Posterior cingulate gyrus (tissue), 11 donors: ENCODE measurements at places on chromosomes 1 and 21.
A peak's percentile ranks its signal among the peaks of the same experiment; 100 is the strongest.

GRCh38 chr1:214466403-214467077 lies 84.9 kb downstream of the PTPN14 start:
- no peak for DNase-seq

DNA sequence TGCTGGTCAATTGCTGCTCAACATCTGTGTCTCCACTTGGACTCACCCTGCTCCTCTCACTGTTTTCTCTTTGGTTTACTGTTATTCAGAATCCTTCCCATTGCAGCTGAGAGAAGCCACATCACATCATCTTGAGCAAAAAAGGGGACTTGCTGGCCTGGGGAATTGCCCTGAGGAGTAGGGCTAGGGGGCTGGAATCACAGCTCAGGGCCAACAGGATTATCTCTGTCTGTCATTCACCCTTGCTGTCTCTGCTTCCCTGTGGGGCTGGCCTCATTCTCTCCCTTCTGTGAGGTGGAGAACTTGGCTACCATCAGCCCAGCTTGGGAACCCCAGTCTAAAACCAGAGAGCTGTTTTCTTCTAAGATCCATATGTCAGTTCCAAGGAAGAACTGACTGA lies 140.7 kb upstream of the WNT4 start:
- no peak for DNase-seq

DNA sequence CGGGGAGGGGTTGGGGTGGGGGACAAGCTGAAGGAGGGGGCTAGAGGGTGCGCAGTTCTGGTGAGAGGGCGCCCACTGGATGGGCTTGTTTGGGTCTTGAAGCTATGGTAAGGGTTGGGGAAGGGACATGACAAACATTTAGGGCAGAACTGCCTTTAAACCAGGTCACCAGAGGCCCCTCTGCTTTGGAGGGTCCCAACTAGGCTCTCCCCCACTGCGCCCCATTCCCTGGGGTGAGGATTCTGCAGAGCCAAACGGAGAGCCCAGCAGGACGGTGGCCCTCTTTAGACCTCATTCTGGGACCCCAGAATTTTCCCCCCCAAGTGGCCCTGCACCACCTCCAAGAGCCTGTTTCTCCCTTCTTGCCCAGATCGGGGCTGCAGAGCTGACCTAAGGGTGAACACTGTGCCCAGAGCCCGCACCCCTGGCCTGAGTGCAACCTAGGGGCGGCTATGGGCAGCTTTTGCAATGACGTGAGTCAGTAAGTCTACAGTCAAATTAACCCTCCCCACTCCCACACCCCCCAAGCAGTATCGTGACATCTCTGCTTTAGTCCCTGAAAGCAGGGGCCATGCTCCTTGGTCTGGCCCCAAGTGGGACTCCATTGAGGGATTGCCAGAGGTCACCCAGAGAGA lies 593.8 kb downstream of the MATN1 start:
- peak; percentile 71 for DNase-seq

DNA sequence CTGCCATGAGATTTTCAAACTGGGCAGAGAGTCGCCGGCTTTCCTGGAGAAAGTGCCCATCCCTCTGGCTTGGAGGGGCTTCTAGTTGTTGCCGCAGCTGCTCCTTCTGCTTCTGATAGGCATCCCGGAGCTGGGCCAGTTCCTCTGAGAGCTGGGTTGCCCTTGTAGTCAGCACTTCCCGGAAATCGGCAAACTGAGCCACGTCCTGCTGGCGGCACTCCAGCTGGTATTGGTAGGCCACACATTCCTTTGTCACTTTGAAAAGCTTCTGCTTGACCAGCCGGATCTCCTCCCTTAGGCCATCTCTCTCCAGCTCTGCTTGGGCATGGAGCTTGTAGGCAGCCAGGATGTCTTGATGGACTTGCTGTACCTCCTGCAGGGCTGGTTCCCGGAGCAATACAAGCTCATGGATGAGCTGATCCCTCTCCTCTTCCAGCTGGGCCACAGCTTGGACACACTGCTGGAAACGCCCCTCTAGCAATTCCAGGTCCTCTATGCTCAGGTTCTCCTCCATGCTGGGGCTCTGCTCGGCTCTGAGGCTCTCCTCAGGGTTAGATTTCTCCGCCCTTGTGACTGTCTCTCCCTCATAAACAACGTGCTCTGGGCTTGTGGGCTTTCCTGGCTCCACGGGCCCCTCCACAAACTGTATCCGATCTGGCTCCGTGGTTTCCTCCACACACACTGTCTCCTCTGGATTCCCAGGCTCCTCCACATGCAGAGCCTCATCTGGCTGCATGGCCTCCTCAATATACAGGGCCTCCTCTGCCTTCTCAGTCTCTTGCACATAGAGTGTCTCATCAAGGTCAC lies 7.3 kb downstream of the SYNC start:
- peak; percentile 35 for DNase-seq

GRCh38 chr1:10601342-10602070 lies 126.8 kb downstream of the PEX14 start:
- no peak for DNase-seq

DNA sequence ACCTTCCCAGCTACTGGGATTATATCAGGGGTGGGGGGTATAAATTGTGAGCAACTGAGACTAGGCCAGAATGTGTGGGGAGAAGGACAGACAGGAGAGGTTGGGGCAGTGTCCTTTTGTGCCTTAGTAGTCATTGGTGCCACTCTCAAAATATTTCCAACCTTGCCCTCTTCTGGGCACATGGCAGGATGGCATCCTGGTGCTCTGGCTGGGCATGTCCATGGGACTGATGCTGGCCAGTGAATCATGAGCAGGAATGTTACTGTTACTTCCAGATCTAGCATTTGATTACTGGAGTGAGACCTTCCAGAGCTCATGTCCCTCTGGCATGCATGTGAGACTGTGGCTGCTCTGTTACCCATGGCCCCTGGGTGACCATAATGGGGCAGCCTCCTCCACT lies 151.2 kb downstream of the MATN1 start:
- no peak for DNase-seq

- DNase-seq, result no peak
These were observed 45.6 kb downstream of the SLC30A10 start for GRCh38 chr1:219882755-219883154.

DNA sequence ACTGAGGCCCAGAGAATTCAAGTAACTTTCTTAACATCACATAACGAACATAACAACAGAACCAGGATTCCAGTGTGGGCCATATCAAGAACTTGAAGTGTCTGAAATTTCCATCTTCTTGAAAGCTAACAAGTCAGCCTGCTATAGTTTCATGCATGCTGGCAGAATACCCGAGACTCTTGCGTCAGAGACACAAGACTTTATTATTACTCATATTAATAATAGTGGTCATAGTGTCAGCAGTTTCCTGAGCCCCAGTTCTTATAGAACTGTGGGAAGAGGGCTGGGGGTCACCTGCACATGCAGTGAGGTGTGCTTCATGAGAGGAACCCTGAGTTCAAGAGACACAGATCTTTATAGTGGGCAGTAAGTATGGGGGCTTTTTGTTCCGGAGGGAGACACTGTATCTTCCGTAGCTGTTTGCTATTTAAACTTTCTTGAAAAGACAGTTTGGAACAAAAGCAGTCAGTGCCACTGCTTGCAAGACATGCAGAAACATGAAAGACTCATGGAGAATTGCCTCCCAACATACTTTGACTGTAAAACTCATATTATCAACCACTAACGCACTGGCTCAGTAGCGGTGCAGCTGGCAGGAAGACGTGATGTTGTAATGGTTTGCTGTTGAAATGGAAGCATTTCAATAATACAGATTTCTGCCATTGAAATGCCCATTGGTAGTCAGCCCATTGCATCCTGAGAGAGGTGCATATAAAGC lies 339.2 kb downstream of the ADGRL2 start:
- DNase-seq, result no peak

DNA sequence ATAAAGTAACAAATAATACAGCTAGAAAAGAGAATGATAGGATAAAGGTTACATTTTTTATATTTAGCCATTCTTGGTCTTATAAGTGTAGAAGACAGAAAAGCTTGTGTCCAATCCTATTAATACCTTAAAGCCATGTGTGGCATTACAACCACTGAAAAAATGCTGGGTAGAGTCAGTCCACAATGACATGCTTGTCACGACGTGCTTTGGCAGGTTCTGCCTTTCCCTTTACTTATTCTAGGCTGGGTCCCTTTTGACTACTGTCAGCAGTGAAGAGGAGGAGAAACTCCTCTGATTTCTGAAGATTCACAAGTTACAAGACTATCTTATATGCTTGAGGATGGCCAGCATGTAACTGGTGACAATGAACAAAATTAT lies 14.6 kb upstream of the AIM2 start:
- no peak for DNase-seq

- no peak for DNase-seq
These were observed 72.1 kb downstream of the PEX14 start for GRCh38 chr1:10546896-10547295.

- no peak for DNase-seq
These were observed 34.9 kb downstream of the SYF2 start for GRCh38 chr1:25197235-25197975.

- DNase-seq, result no peak
These were observed 262.3 kb downstream of the FAF1 start for GRCh38 chr1:50697440-50698421.

- DNase-seq, result no peak
These were observed 7.8 kb downstream of the VASH2 start for GRCh38 chr1:212958175-212958574.

DNA sequence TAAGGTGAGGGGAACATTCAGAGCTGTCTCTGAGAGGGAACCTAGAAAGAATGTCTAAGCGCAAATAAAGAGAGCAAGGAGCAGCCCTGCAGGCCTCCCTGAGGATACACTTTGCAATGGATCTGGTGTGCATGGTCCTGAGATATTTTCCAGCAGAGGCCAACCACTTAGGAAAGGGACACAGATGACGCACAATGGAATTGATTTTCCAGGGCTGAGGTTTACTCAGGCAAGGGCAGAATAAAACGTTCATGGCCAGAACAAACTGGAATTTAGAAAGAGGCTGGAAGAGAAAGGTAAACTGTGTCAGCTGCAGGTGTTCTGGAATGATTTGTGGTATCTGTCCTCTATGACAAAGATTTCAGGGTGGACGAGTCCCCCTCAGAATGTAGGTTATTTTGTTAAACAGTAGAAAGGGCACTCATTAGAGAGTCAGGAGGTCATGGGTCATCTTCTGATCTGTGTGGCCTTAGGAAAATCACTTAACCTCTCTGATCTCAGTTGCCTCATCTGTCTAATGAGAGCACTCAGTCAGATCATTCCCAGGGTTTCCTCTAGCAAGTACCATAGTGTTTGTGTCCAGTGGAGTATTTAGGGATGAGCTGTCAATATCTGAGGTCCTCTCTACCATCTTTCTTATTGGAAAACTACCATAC lies 61.8 kb upstream of the PGBD5 start:
- no peak for DNase-seq

DNA sequence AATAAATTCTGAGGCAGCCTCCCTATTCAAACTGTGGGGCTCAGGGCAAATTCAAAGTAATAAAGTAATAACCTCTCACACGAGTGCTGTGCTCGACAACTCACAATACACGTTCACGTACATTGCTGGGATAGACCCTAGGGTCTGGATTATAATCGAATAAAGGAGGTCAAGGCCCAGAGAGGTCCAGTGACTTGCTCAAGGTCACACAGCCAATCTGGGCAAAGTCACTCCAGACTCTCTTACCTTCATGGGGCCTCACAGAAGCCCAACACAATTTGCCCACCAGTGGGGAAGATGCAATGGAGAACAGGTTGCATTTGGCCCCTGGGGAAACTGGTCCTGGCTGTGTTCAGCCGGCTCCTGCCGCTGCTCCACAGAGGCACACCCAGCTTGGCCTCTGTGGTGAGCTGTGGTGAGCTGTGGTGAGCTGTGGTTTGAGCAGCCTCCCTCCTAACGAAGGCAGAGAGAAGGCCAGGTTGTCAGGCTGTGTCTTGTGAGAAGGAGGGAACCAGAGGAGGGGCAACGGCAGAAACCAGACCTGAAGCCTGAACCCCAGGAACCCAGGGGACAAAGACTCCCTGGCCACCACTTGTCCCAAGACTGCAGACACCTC lies 35.1 kb downstream of the NUAK2 start:
- no peak for DNase-seq

DNA sequence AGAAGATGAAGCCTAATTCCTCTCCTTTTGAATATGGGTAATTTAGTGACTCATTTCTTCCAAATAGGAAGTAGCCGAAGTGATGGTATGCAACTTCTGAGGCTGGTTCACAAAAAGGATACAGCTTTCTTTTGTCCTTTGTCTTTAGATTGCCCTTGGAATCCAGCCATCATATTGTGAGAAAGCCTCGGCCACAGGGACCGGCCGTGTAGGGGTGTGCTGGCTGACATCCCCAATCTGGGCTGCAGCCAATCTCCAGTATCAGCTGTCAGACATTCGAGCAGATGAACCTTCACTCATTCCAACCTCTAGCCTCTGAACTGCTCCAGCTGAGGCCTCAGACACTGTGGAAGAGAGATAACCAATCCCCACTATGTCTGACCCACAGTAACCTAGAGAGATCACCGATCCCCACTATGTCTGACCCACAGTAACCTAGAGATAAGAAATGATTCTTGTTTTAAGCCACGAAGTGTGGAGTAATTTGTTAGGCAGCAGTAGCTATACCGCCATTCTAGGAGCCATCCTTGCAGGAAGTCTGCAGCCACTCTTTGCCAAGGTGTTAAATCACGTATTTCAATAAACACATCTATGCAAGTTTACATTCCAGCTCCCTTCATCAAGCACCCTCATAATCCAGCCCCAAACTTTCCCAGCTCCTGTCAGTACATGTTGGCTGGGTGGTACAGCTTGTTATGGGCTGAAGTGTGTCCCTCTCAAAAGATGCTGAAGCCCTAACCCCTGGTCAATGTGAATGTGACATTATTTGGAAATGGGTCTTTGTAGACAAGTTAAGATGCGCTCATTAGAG lies 2.9 kb upstream of the DIP2A start:
- DNase-seq, result peak; percentile 37

GRCh38 chr21:19461481-19462205 lies 1058.1 kb upstream of the TMPRSS15 start:
- DNase-seq, result no peak

- no peak for DNase-seq
These were observed 1.2 kb upstream of the CHD5 start for GRCh38 chr1:6181347-6181770.

DNA sequence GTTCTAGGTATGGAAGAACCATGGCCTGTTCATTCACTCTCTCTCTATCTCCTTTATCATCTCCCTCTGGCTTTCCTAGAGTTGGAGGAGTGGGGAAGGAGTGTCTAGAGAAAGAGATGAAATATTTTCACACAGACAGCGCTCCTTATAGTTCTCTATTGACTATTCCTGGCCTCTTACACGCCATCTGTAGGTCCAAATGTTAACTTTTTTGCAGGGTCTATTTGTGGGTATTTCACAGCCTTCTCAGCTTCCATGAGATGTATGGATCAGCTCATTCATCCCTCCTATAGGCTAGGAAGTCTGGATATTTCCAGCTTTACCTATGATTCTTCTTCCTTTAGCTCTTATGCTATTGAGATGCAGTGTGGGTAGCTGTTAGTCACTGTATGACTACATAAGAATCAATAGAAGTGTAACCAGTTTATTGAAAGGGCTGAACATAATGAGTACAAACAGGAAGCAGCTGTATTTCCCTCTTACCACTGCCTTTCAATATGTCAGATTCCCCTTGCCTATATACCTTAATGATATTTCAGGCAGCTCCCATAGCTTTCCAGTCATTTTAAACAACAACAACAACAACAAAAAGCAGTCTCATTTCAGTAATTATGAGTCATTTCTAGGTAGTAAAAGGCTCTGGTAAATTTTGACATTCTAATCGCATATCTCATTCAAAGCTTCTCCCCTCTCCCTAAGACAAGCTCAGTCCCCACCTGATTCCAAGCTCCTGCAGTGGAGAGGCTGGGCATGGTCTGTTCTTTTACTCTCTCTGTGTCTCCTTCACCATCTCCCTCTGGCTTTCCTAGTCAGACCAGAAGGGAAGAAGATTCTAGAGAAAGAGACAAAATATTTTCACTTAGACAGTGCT lies 149.5 kb downstream of the TTLL7 start:
- no peak for DNase-seq
